ENCODE measurements at places on chromosomes 1 and 21.

- DNase-seq = peak; percentile 85
These were observed 141.7 kb upstream of the HOOK1 start for GRCh38 chr1:59672851-59673572.

GRCh38 chr1:82894635-82895034 is 1093.9 kb downstream of the ADGRL2 start:
- DNase-seq = no peak

DNA sequence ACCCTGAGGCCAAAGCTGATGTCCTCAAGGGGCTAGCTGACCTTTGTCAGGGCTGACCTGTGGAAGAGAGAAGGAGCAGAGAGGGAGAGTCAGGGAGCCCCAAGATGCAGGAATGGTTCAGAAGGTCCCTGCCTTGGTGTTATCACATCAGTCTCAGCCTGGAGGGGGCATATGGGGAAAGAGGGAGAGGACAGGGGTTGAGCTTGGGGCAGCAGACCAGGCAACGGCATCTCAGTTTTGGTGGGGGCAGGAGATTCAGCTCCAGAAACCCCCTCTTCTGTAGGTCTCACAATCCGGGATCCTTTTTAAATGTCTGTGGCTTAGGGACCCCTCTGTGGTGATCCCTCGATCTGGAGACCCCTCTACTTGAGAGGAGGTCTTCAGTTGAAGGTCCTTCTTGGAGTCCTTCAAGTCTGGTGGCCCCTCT is 815 bp downstream of the S100A13 start:
- no peak for DNase-seq

GRCh38 chr1:31739346-31739745 is 24.8 kb downstream of the ADGRB2 start:
- no peak for DNase-seq

- no peak for DNase-seq
These were observed 163.0 kb upstream of the TNR start for GRCh38 chr1:175906370-175906769.

DNA sequence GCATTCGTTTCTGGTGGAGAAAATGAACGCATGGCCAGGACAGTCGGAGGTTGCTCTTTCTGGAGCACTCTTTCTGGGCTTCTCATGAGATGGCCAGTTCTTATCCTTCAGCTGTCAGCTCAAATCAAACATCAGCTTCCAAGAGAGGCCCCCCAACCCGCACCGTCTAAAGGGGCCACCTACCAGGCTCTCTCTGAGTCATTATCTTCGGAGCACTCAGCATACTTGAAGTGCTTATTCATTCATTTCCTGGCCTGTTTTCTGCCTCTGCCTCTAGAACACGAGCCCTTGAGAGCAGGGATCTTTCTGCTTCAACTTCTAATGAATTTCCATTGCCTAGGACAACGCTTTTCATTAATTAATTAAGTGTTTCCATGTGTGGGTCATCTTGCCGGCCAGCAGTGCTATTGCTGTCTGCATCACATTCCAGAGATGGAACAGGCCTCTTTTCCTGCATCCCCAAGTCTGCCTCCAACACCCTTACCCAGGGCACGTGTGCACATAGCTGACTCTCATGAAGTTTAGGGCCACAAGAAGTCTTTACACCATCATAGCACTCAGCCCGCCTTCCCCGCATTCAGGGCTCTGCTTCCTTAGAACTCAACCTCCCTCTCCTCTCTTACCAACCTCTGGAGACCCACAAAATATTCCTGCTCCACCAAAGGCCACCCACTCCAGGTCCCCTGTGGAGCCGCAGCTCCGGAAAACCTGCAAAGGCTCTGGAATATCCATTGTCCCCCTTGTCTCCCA is 52.1 kb upstream of the LAPTM5 start:
- peak; percentile 77 for DNase-seq

GRCh38 chr1:115529216-115529897 is 112.4 kb upstream of the VANGL1 start:
- DNase-seq = no peak

DNA sequence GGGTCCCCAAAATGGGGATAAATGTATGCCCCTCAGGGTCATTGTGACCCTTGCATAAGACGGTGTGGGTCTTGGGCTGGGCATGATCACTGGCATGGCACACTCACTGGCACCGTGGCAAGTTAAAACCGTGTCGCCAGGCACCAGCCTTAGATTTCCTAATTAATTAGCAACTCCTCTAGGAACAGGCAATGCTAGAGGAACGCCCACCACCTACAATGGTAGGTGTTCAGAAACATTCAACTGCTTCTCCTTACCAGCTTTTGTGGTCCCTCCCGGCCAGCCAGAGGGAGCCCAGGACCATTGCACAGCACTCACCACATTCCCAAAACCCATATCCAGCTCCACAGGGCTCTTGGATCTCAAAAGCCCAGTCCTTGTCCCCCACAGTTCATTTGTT is 36.4 kb downstream of the EPHA2 start:
- DNase-seq = no peak

DNA sequence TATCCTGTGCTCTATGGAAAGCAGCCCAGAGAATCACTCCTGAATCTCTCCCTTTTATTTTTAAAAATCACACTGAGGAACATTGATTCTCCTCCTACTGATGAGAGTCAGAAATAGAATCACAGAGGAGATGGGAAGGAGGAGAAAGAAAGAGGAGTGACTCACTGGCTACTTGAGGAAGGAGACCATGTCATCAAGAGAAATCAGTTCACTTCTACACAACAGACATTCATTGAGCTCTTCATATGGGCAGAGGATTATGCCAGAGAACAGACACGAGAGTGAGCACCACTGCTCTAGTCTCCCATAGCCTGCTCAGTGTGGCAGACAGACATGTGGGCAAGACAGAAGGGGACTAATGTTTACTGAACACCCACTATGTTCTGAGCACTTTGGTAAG is 44.2 kb downstream of the RAB3B start:
- DNase-seq = no peak

- no peak for DNase-seq
These were observed 8.0 kb upstream of the RGS13 start for GRCh38 chr1:192627901-192628300.

- DNase-seq = no peak
These were observed 28.6 kb downstream of the PUM1 start for GRCh38 chr1:31036749-31037500.

DNA sequence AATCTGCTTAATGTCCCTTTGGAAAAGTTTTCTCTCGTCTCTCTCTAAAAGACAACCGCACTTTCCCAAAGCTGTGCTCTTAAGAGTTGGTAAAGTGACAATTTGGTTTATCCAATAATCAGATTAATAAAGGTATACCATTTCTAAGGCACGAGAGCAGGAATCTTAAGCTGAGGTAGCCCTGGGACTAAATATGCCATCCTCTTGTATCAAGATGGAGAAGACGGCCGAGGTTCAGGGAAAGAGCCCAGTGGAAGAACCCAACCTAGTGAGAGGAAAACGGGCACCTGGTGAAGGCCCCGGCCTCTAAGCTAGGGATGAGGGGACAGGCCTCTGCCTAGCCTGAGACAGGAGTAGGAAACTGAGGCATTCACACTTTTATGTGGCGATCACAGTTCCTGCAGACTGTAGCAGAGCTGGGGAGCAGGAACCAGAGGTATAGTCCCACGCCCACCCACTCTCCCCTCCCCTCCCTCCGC is 334 bp upstream of the SARS1 start:
- no peak for DNase-seq

DNA sequence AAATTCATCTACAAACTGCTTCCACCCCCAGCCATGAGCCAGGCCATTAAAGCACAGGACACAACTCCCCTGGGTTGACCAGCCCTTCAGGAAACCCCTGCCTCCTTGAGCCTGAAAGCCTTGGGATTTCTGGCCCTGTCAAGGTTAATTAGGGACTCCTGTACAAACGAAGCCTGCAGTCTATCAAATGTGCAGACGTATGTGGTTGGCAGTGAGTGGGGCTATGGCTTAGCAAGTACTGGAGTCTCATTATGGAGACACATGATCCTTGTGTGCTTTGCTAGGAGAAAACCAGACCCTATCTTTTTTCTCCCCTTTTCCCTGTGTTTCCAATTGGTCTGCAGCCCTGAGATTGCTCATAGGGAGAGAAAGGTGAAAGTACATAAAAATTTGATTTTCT is 588.3 kb upstream of the USP24 start:
- DNase-seq = no peak

- no peak for DNase-seq
These were observed 2.1 kb downstream of the ITGB2 start for GRCh38 chr21:44918581-44919033.

GRCh38 chr1:197178998-197179397 is 32.5 kb upstream of the ASPM start:
- peak; percentile 43 for DNase-seq

DNA sequence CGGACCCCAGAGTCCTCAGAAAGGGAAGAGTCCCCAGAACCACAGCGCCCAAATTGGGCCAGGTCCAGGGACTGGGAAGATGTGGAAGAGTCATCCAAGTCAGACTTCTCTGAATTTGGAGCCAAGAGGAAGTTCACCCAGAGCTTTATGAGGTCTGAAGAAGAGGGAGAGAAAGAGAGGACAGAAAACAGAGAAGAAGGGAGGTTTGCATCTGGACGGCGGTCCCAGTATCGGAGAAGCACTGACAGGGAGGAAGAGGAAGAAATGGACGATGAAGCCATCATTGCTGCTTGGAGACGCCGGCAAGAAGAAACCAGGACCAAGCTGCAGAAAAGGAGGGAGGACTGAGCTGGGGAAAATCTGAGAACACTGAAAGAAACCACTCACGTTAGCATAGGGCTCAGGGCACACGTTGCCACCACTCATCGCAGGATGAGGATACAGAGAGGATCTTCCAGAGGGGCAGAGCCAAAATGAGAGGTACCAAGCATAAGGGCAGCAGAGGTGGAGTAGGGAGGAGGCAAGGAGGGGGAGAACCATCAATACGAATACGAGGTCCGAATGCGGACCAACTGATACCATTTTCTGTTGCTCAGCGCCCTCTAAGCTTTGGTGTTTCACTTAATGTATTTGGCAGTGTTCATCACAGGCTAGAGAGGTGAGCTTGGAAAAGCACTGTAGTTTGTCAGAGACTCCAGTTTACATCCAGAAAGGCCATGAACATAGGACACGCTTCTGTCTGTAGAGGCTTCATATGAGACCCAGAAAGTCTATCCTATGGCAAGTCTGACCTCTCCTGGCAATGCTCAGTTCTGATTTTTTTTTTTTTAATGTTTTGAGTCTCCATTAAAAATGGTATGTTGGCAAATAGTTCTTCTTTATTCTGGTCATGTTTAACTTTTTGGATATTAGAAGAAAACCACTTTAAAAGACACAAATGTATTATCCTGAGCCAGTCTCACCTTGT is 34.7 kb downstream of the STYXL2 start:
- no peak for DNase-seq

DNA sequence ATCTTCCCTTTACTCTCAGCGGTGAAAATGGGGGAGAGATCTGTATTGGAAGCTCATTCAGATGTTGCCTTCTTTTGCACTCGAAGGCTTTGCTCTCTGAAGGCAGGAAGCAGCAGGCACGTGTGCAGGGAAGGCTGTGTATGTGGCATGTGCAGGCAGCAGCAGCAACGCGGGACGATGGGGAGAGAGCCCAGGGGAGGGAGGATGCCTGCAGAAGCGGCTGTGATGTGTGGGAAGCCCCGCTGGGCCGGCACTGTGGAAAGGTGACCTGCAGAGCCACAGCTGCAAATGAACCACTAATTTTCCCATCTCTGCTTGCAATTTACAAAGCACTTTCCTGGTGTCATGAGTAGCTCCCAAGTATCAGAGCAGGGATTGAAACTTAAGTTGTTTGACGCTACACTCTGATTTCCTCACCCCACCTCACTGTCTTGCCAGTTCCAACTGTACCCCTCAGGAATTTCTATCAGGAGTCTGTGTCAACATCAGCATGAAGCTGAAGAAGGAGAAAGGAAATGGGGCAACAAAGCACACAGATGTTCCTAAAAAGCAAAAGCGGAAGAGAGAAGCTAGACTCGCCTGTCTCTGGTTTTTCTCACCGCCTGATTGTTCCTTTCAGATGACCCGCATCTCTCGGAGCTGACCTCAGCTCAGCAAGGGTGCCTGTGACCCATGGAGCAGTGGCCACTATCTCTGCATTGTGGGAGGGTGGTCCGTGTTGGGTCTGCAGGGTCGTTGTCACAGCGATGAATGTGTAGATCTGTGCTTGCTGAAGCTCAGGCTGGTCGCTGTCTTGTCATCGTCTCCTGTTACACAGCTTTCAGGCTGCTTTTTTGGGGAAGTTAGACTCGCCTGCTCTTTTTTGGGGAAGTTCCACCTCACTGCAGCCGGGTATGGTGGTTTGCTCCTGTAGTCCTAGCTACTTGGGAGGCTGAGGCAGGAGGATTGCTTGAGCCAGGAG is 156.1 kb downstream of the KIF26B start:
- no peak for DNase-seq

DNA sequence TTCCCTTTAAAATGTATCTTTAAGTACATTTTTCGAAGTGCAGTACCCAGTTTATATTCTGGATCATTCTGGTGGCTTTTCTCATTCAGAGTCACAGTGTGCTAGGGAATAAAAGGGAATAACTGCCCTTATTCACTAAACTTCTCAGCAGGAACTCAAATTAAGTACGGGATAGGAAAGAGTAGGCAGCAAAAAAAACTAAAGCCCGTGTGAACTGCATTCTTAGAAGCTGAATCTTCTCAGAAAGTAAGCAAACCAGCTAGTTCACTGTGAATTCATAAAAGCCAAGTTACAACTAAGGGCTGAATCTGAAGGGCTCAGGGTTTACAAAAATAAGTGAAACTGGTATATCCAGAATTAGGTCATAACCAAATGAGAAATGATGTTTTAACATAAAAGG is 22.0 kb downstream of the PRPF38A start:
- peak; percentile 7 for DNase-seq

GRCh38 chr1:115086176-115086830 is 3.0 kb downstream of the TSPAN2 start:
- DNase-seq = no peak

DNA sequence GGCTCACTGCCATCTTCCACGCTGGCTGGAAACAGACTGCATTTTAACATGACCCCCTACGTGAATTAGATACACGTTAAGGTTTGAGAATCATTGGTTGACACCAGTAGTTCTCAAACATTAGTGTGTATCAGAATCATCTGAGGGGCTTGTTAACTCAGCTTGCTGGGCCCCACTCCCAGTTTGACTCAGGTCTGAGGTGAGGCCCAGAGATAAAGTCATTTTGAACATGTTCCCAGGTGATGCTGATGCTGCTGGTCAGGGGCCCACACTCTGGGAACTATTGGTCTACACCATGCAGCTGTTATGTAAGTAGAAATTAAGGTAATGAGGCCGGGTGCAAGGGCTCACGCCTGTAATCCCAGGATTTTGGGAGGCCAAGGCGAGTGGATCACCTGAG is 1.3 kb downstream of the LSM10 start:
- no peak for DNase-seq

- no peak for DNase-seq
These were observed 950 bp upstream of the KRTAP10-7 start for GRCh38 chr21:44599264-44600029.

DNA sequence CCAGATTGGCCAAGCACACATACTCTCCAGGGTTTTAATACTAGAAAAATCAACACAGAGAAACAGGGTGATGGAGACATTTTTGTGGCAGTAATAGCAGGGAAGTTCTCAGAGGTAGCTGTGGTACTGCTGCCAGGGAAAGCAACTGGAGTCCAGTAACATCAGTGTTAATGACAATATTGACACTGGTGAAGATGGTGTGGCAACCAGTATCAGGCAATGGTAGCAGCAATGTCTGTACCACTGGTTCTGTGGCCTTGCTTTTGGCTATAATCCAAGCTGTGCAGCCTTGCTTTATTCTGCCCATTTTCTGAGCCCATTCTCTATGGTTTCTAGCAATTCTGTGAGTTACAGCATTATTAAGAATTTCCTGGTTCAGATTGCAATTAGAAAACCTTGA is 1.6 kb upstream of the SNX7 start:
- no peak for DNase-seq

All from myocyte (in vitro differentiated cells).